ENCODE measurements at places on chromosomes 6 and 20. TPM values are rescaled to one million over a fixed set of nuclear protein-coding genes. Genes with fewer than 3 reads are reported as not detected.

GRCh38 chr6:114419175-114419574 is 76.4 kb upstream of the HS3ST5 start:
- no peak for DNase-seq

GRCh38 chr6:1659816-1660215 is 50.1 kb downstream of the FOXC1 start:
- DNase-seq = no peak

DNA sequence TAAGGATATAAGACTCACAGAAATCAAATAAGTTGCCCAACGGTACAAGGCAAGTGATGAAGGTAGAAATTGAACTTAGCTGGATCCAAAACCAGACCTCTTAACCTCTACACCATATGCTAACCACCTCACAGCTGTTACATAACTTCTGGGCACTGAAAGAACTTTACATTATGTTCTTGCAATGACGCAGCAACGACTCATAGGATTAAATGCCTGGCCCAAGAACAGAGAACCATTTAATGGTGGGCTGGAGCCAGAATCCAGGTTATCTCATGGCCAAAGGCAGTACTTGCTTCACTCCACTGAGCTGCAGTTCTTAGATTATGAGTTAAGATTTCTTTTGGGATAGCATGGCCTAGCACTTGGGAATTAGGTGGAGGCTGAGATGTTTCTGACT is 4.4 kb downstream of the TRMT6 start:
- no peak for DNase-seq

Gene MRPS26
- polyA plus RNA-seq = 38.7 TPM

Gene DDR1
- polyA plus RNA-seq = 70.7 TPM

Gene TDRD6
- polyA plus RNA-seq = 0.25 TPM

Gene C4A
- polyA plus RNA-seq = 19.4 TPM

All from muscle of leg (tissue), 16 donors.